Skin of body (tissue), 3 donors: ENCODE measurements at places on chromosomes 3 and 15.

GRCh38 chr3:37631686-37632085 lies 230.0 kb upstream of the CTDSPL start:
- no peak for DNase-seq

DNA sequence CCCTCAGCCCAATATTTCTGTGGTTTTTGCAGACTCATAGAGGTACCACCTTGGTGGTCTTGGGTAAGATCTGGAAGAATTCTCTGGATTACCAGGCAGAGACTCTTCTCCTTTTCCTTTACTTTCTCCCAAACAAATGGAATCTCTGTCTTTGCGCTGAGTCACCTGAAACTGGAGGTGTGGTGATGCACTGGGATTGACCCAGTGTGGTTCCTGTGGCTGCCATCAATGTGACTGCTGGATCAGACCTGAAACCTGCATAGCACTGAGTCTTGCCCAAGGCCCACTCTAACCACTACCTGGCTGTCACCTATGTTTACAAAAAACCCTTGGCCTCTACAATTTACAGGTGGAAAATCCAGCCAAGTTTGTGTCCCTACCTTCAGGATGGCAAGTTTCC lies 295.3 kb downstream of the RBMS3 start:
- no peak for DNase-seq

DNA sequence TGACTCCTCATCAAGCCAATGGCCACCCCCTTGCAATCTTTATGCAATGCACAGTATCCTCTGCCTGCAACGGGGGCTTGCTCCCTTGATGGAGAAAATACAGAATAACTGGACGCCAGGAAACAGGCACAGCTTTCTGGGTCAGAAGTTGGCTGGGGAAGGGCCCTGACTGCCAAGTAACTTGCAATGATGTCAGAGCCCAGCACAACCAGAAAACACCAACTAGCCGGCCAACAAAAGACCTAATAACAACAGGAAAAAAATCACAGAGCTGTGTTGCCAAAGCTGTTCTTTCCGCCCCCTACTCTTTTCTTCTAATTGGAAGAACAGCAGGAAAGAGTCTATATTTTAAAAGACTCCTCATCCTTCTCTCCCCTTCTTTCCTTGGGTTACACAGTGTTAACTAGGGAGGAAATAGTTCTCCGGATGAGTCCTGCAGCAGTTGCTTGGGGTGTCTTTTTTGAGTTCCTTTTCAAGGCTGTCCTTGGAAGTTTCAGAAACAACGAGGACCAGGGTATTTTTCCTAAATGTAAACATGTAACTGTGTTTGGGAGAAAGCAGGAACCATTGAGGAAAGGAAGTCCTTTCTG lies 1.4 kb upstream of the SEMA6D start:
- peak; percentile 37 for DNase-seq

DNA sequence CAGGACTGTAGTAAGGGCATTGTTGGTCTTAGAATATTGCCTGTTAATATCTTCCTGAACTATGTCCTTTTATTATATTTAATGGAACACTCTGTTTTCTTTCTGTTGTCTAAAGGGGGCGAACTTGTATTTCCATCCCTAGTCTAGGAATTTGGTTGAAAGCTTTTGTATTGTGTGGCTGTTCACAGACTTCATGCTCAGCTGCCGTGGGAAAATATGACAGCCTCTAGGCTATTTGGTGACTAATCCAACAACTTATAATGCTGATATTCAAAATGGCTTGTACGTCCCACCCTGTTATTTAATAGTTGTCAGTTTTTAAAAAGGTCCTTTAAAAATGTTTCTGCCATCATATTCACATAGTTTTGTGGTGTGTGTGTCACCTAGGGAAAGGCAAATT lies 202.6 kb downstream of the KLHL25 start:
- DNase-seq = peak; percentile 72

GRCh38 chr3:30608598-30608947 lies 2.2 kb downstream of the TGFBR2 start:
- peak; percentile 60 for DNase-seq

- DNase-seq = no peak
These were observed 77.2 kb upstream of the AGBL1 start for GRCh38 chr15:86002444-86002843.

GRCh38 chr15:43774062-43774461 lies 2.7 kb downstream of the ELL3 start:
- DNase-seq = no peak

DNA sequence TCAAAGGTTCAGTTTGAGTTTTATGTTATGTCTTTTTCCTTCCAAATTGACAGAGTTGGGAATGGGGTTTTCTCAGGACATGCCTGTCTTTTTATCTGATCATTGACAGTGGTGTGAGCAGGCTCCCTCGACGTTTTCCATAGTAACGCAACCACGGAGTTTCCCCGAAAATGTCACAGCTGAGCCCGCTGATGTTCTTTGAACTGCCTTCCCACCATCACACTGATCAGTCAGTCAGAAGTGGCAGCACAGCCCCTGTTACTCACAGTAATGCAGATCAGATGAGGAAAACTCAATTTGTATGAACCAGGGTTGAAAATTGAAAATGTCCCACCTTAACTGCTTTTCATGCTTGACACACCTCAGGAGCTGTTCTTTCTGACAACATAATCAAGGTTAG lies 210.4 kb downstream of the NECTIN3 start:
- no peak for DNase-seq

DNA sequence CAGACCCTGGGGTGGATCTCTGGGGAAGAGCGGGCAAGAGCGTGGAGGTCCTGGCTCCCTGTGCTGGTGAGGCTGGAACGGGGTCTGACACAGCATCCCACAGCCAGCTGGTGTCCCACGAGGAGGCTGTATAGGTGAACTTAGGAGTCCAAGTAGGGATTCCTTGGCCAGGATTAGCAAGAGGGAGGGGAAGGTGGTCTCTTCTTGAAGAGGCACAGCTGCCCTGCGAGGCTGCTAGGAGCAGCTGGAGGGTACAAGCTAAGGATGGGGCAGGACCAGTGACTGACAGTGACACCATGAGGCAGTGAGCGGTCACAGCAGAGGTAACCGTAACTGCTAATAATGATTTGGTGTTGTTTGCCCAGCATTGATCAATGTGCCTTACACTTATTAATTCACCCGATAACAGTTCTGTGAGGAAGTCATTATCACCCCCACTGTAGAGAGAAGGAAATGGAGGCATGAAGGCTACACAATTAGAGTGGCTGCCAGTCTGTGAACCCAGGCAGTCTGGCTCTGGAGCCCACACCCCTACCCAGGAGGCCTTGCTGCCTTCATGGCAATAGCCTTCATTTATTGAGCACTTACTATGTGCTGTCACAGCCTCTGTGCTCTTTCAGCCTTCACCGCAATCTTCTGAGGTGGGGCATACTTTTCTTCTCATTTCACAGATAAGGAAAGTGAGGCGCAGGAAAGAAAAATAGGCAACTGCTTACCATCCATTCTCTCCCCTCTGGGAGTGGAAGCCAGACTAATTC lies 59.4 kb downstream of the TMEM44 start:
- no peak for DNase-seq

DNA sequence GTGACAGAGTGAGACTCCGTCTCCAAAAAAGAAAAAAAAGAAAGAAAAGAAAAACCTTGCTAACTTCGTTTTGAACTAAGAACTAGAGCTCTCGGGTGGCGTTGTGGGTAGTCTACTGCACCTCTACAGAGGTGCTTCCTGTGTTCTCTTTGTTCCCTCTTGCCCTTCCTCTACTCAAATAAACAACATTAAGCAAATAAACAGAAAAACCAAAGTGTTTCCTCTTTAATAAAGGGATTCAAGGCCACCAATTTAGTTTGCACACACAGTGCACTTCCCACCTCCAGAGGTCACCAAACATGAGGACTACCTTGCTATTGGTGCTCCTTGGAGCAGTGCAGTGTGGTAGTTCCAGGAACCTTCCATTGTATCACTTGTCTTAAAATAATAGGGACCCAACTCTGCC lies 354.2 kb upstream of the TBL1XR1 start:
- no peak for DNase-seq

- DNase-seq = no peak
These were observed 18.6 kb downstream of the ZDHHC19 start for GRCh38 chr3:196192524-196193051.

GRCh38 chr3:112482675-112483074 lies 16.6 kb downstream of the BTLA start:
- DNase-seq = no peak

DNA sequence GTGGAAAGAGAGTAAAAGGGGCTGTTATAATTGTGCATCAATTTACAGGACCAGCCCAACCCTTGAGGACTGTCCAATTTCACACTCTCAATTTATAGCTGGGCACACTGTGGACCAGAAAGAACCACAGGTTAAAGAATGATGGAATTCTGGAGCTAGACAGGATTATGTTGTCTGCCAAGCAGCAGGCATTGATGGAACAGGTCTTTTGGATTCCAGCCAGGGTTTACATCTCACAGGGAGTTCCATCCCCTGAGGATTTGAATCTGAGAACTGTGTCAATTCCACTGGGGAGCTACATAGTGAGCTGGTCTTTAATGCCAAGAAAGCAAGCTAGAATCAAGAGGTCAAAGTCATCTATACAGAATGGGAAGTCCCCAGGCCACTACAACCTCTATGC lies 389.5 kb upstream of the WNT5A start:
- no peak for DNase-seq

DNA sequence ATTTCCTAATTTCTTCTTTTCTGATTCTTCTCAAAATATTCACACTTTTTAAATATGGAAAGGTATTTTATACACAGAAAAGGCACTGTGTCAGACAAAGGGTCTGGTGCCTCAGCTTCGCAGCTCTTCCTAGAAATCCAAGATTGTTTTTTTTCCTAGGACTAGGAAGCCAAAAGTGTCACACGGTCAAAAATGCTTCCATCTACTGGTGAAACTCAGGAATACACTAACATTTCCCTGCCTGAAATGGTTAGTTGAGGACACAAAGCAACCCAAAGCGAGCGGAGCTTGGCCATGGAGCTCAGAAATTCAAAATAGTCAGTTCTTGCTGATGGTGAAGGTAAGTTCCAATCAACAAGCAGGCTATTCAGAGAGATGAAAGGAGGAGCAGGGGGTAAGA lies 426.5 kb upstream of the RASGRP1 start:
- peak; percentile 6 for DNase-seq

GRCh38 chr3:188271226-188271914 lies 117.4 kb downstream of the LPP start:
- DNase-seq = no peak

GRCh38 chr3:114624047-114624445 lies 330.2 kb downstream of the TIGIT start:
- DNase-seq = peak; percentile 45

GRCh38 chr3:197224034-197224444 lies 74.4 kb downstream of the DLG1 start:
- no peak for DNase-seq

DNA sequence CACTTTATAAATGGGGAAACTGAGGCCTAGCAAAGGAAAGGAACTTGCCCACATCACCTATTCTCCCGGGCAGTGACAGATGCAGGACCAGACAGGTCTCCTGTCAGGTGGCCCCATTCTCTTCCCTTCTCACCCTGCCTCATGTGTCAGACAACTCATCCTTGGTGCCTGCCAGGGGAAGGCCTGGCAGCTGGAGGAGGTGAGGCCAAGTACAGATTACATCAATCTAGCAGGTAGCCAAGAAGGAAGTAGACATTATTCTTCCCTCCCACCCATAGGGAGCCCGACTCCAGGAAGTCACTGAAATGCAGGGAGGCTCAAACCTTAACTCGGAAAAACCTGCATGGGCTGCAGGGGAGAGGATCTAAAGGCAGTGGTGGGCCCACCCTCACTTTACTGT lies 39.6 kb downstream of the DAPK2 start:
- DNase-seq = no peak

- DNase-seq = no peak
These were observed 398.6 kb upstream of the WNT5A start for GRCh38 chr3:55885721-55886120.

GRCh38 chr3:7205962-7206361 lies 345.0 kb downstream of the GRM7 start:
- no peak for DNase-seq

DNA sequence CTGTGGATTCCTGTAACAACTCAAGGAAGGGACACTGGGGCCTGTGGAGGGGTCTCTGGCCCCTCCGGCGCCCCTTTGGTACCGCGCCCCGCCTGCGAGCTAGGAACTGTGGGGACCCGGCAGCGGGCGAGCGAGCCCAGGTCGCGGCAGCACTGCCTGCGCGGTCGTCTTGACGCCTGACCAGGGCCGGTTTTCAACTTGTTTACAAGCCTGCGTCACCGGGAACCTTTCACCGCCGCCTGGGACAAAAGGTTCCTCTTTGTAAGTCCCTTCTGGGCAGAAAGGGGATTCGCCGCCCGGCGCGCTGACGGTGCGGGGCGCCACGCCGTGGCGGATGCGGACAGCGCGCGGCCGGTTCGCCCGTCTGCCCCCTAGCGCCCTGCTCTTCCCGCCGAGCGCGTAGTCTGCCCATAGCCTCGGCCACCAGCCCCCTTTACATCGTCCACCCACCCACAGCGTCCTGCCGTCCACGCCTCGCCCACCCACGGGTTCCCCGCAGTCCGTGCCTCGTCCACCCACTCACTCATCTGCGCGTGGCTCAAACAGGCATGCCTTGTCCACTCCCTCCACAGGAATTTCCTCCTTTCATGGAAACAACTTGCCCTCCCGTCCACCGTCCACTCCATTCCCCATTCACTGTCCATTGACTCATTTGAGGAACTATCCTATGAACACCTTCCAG lies 5.5 kb upstream of the CFAP100 start:
- peak; percentile 43 for DNase-seq

DNA sequence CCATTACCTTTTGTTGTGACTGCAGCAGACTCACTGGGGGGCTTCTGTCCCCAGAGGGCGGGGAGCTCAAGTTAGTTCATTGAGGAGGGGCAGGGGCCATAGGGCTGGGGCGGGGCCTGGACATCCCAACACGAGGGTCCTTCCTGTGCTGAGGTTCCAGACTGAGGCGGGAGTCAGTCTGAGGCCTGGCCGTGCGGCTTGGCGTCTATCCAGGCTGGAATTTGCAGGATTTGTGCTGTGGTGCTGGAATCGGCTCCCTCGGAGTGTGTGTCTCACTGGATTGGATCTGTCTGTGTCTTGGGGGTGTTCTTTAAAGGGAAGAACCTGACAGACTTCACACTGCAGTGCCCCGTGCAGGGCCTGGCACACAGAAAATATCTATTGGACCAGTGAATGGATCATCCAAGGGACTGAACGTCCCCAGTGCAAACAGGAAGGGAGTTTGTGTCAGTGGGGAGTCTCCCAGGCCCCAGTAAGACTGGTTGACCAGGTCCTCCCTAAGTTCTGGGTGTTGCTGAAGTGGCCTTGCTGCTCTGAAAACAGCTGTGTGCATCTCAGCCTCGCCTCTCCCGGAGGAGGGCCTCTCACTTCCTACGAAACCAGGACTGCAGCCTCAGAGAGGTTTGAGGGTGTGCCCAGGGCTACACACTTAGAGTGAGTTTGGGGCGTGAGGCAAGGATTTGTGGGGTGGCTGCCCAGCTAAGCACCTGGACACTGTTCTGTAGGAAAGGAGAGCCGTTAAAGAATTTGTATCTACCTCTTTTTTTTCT lies 26.1 kb downstream of the GOLGA6L2 start:
- no peak for DNase-seq

- DNase-seq = no peak
These were observed 216.5 kb upstream of the SEMA6D start for GRCh38 chr15:47500842-47501241.
